Cerebellum (tissue), 4 donors: ENCODE measurements at places on chromosomes 4 and X. TPM values are rescaled to one million over a fixed set of nuclear protein-coding genes. Genes with fewer than 3 reads are reported as not detected.

AFAP1 gene
- 74.6 TPM for total RNA-seq

NPY2R gene
- 0.91 TPM for total RNA-seq

DMRTC1 gene
- not detected for total RNA-seq

MAGEE1 gene
- total RNA-seq = 8.6 TPM

TEX11 gene
- not detected for total RNA-seq

CLDN22 gene
- total RNA-seq = not detected

MAGEA9B gene
- total RNA-seq = not detected

XAGE1B gene
- not detected for total RNA-seq

NONO gene
- 237 TPM for total RNA-seq

CORIN gene
- total RNA-seq = 12.9 TPM

SLC9B2 gene
- 59.5 TPM for total RNA-seq

JADE3 gene
- total RNA-seq = 10.9 TPM

GIMD1 gene
- total RNA-seq = not detected

BCORL1 gene
- total RNA-seq = 3.7 TPM

COL4A6 gene
- 7.1 TPM for total RNA-seq

NMU gene
- 4.3 TPM for total RNA-seq

DGKQ gene
- total RNA-seq = 7.3 TPM

CTAG1B gene
- not detected for total RNA-seq

NXF2B gene
- total RNA-seq = 0.36 TPM

CCSER1 gene
- total RNA-seq = 200 TPM

MAGEB2 gene
- not detected for total RNA-seq

AFP gene
- total RNA-seq = 0.36 TPM

FAM47A gene
- not detected for total RNA-seq

KLB gene
- total RNA-seq = 0.27 TPM

UPF3B gene
- total RNA-seq = 5.0 TPM

NLGN3 gene
- 21.4 TPM for total RNA-seq
